ENCODE measurements at places on chromosomes 5 and 9.

DNA sequence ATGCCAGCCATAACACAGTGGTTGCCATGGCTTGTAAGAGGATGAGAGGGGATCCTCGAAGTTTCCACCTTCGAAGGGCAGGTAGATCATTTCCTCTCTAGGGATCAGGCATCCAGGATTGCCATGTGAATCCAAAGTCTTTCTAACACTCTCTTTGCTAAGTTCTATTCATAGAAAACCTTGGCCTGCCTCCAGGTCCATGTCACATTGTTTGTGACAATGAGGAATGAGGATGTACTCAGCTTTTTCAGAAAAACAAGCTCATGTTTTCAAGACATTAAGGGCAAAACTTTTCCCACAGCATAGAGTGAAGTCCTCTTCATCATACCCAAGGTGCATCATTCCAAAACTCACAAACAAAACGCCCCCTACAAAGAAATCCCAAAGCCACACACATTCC is 19.6 kb downstream of the ESM1 start:
- no peak for DNase-seq

- DNase-seq = no peak
Measured at GRCh38 chr5:126186210-126186609, 237.0 kb upstream of the GRAMD2B start.

DNA sequence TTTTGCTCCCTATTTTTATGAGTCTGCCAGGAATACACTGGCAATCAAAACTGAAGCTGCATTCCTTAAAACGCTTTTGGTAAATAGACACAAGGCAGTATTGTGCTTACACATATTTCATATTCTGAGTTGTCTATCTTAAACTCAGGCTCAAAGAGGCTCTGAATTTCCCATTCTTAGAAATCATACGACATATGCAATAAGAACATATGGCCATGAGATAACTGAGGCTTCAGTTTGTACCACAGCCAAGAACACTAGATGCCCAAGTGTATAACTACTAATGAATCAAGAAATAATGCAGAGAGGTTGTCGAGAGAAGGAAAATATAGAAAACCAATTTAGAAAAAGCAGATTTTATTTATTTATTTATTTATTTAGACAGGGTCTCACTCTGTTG is 357.4 kb downstream of the NDUFS4 start:
- DNase-seq = no peak

DNA sequence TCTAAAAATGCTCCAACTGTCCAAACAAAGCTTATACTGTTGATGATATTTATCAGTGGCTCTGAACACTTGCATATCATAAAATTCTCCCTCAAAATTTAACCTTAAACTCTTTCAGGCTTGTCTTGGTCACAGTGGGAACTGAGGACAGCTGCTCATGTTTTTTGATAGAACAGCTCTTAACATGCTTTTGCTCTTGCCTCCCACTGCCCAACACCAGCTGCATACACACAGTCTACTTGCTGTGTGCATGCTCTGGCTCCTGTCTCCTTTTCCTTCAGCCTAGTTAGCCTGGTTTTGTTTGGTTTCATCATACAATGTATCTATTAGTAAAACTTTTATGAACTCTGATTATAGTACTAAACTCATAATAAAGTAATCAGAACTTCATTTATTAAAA is 64.6 kb downstream of the GHR start:
- DNase-seq = no peak

GRCh38 chr5:168995024-168995423 is 305.9 kb downstream of the SLIT3 start:
- DNase-seq = no peak

- DNase-seq = no peak
Measured at GRCh38 chr9:134929193-134930158, 11.8 kb upstream of the FCN1 start.

DNA sequence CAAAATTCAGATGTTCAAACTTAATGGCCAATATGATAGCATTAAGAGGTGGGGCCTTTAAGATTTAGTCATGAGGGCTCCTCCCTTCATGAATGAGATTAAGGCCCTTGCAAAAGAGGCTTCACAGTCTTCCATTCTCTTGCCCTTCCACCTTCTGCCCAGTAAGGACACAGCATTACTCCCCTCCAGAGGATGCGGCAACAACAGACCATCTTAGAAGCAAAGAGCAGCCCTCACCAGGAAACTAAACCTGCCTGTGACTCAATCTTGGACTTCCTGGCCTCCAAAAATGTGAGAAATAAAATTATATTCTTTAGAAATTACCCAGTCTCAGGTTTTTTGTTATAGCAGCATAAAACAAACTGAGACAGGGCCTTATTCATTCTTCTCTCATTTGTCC is 8.2 kb downstream of the AP3B1 start:
- DNase-seq = no peak

DNA sequence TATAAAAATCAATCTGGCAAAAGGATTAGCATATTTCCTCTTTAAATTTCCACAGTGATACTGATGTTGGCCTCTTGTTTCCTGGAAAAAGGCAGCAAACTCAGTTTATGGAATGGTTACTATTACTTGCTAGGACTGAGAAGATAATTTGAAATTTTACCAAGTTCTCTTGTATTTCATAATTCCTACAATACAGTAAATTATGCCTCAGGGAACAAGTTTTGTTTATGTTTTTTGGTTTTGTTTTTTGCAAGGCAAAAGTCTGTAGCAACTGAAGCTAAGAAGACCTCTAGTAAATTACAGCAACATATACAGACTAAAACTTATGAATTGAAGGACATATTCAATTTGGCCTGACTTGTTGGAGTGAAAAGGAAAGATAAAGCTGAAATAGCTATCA is 30.2 kb upstream of the SLCO6A1 start:
- no peak for DNase-seq

DNA sequence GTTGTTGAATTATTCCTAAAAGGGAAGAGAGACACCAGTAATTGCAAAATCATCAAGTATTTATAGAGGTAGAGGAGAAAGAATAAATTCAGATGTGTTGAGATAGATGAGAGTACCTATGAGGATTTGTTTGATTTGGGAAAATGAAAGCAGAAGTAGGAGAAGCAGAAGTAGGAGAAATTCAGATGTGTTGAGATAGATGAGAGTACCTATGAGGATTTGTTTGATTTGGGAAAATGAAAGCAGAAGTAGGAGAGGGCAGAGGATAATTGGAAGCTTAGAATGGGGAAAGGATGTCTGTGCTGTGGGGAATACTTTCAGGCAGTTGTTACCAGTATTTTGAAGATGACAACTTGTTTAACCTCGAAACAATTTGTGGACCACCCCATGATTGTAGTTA is 35.1 kb upstream of the ZCCHC7 start:
- no peak for DNase-seq

- peak; percentile 41 for DNase-seq
Measured at GRCh38 chr5:176610435-176610773, 448 bp upstream of the GPRIN1 start.

GRCh38 chr9:121604242-121604641 is 47.2 kb upstream of the DAB2IP start:
- DNase-seq = no peak

GRCh38 chr9:83119873-83120272 is 56.9 kb upstream of the RASEF start:
- DNase-seq = no peak

DNA sequence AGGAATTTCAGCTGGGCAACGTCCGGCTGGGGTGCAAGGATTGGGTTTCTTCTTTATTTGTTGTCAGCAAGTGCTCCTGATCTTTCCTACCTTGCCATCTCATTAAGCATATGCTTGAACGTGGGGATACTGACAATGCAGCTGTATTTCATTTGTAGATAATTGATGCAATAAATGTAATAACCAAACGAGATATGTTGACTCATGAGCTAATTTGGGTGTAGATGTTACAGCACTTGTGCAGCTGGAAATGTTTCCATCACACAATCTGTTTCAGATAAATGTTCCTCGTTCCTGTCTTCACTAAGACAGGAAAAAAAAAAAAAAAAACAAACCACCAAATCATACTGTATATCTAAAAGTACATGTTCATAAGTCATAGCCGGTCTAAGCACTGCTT is 123.8 kb downstream of the DMRT2 start:
- no peak for DNase-seq

DNA sequence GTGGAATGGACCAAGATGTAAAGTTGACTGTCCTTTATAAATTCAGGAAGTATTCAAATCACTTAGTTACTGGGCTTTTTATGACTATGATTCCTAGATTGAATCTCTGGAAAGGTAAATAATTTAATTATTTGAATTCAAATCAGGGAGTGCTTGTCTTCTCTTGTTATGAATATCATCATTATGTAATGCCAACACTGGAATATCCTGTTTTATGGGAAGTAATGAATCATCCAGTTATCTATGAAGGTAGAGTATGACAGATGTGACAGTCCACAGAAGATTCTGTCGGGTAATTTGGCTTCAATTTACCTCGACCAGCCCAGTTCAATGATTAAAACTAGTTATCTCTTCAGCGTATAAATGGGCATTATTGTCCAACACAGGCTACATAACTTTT is 141.0 kb upstream of the NUDT12 start:
- DNase-seq = no peak

DNA sequence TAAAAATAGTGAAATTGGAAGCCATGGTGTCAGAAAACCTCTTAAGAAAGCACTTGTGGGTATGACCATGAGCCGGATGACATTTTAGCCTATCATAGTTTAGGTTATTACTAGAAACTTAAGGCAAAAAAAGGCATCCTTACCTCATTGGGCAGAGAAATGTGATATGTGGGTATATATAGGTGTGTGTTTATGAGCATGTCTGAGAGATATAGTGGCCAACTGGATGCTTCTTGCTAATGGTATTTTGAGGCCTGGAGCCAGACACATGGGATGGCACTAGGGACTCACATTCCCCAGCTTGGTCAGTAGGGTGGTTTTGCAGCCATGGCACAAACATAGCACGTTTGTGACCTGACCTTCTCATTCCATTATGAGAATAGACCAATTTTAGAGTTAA is 295.6 kb upstream of the MEF2C start:
- no peak for DNase-seq

GRCh38 chr5:150155258-150156026 is at the start of gene PDGFRB:
TSS of gene PDGFRB (minus strand) at chr5:150155845. CDS start at chr5:150137047, 18,798 bp downstream.
- peak; percentile 13 for DNase-seq

DNA sequence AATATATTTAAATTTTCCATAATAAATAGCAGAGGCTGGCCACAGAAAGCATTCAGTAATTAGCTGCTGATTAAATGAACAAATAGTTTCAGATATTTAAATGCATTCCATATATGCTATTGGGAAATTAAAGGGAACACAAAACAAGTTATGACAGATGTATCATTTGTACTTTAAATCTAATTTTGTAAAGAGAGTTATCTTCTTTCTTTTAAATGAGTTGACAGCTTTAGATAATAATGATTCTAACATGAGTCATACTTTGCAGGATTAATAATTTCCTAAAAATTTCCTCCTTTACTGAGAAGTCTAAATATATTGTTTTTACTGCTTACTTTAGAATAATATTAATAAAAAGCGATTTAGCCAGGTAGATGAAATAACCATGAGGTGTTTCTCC is 320.1 kb downstream of the ADAMTS6 start:
- no peak for DNase-seq

DNA sequence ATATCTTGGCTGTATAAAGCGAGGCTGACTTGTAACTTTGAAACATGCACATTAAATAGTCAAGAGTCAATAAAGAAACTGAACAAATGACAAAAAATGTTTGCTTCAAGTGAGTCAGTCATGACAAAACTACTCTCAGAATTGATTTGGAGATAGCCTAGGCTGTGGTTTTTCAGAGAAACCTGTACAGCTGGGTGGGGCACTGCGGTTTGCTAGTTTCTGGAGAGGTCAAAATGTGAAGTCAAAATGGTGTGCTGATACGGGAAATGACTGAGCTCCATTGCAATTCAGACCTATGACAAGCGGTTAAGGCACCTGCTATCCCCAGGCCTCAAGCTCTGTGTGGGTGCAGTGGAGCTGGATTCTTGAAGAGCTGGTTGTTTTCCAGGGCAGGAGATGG is 10.3 kb upstream of the CD180 start:
- DNase-seq = no peak

- no peak for DNase-seq
Measured at GRCh38 chr5:76809141-76809540, 9.7 kb upstream of the F2RL1 start.

GRCh38 chr5:143195491-143195890 is 208.0 kb downstream of the NR3C1 start:
- no peak for DNase-seq

DNA sequence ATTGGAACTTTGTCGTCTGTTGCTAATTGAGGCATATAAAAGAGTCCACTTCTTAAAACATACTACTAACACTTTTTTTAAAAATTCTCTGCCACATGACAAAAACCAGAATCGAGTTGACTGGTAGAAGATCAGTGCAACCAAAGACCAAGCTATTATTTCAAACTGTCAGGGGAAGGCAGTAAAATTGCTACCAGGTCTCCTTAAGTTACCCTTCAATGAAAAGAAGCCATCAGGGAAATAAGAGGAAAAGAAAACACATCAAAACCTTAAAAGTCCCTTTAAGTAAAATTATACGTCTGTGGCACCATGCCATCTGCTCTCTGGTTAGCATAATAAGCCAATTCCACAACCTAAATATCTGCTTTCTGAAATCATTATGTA is 9.6 kb downstream of the ZNF608 start:
- no peak for DNase-seq

- DNase-seq = no peak
Measured at GRCh38 chr9:78863531-78863930, 566.6 kb downstream of the PSAT1 start.

GRCh38 chr5:121949885-121950284 is 11.9 kb upstream of the SRFBP1 start:
- peak; percentile 57 for DNase-seq

DNA sequence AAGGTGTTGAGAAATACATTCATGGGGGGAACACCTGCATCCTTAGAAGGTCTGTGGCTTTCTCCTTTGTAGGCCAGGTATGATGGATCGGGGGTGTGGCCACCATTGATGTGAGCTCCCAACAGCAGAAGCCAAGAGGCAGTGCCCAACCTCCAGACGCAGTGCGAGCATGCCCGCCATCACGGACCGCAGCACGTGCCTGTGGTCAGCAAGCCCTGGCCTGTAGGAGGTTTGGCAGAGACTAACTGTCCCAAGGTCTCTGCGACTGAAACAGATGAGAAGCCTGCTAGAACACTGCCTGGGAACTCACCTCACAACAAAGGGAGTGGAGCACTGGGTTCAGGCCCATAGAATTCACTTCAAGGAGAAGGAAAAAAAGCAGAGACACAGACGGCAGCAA is 31.9 kb upstream of the ZNF354A start:
- DNase-seq = no peak

Data from NCI-H2081 (cell line).